ENCODE measurements at places on chromosomes 7 and 10.

DNA sequence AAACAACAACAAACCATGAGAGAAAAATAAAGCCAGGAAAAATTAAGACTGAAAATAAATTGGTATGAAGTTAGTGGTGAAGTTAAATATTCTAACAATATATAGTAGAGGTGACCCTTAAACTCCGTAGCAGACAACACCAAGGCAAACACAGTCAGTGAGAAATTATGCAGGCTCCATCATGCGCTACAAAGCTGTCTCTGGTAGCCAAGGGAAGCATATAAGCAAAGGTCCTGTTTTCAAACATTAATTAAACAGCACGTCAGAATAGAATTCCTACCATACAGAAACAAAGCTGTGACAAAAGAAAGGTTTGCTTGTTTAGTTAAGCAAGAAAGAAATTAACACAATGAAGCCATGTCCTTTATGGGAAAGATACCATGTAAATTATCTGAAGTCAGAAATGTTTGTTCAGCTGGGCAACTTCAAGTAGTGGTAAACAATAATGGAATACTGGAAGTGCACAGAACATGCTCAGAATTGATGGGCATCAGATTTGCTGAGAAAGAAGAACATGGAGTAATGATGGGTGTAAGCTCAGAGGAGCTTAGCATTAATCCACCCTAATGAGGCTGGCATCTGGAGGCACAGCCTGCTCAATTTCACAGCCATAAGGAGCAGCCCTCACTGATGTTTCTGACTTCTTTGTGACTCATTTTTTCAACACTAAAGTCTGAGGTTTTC is 75.7 kb downstream of the IGF2BP3 start:
- H3K27me3 ChIP-seq, result no peaks in the 10 kb centered on the region
- H3K27ac ChIP-seq, result no peak overlapping the region
- H3K4me3 ChIP-seq, result no peak overlapping the region
- DNase-seq, result no peak
- H3K36me3 ChIP-seq, result no peaks in the 10 kb centered on the region

DNA sequence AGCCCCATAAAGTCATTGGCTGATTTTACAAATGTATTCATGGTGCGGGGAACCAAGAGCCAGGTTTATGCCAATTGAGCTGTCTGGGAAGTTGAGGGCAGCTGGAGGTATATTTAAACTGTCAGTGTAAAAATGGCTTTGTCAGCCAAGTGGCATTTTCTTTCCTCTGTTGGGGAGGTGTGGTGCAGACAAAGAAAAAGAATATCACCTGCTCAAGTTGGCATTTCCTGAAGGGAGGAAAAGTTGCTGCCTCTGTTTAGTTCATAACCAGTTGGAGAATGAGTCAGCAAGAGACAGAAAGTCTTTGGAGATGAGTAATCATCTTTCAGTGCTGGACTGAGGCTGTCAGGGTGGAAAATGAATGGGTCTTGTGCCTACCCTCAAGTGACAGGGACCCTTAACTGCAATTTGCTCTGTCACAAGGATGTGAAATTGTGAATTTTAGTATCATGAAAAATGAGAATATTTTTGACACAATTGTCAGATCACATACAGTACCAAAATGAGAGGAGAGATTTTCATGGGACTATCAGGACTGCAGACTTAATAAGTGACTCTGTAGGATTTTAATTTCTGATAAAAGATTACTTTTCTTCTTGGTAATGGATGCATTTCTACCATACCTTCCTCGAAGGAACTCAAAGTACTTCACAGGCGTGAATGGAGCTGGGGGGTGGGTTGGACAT is 137.3 kb downstream of the ANLN start:
- DNase-seq, result no peak
- no peak overlapping the region for H3K27ac ChIP-seq
- H3K36me3 ChIP-seq, result no peaks in the 10 kb centered on the region
- H3K27me3 ChIP-seq, result no peaks in the 10 kb centered on the region
- no peak overlapping the region for H3K4me3 ChIP-seq
- H3K4me1 ChIP-seq, result no peaks in the 10 kb centered on the region

- peaks cover 5% of the 10 kb centered on the region for H3K4me1 ChIP-seq
- no peak overlapping the region for H3K4me3 ChIP-seq
- no peak for DNase-seq
Observed at GRCh38 chr7:111224354-111225231, 133.7 kb downstream of the LRRN3 start.

DNA sequence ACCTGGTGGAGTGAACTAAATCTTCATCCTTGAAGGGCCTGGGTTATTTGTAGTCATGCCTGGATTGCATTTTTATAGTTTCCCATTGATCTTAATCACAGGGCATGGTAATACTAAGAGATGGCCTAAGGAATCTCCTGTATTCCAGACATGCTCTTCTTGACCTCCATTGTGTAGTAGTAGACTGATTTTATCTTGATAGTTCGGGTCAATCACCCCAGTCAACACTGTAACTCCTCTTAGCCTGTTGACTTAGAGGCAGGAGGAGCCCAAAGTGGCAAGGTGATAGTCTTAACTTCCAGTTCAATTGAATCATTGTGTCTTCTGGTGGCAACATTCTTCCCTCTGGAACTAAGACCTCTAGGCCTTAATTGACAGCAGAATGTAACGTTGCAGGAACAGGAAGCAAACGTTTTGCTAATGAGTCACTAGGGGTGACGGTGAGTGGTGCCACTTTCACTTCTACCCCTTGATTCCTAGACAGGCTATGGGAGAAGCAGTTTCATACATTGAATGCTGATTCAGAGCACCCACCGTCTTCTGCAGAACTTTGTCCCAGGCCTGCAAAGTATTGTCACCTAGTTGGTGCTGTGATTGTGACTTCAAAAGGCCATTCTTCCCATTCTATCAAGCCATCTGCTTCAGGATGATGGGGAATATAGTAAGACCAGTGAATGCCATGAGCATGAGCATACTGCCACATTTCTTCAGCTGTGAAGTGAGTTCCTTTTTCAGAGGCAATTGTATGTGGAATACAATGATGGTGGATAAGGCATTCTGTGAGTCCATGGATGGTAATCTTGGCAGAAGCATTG is 24.0 kb upstream of the PAPSS2 start:
- H3K4me3 ChIP-seq, result no peak overlapping the region
- no peaks in the 10 kb centered on the region for H3K36me3 ChIP-seq
- no peak for DNase-seq
- no peak overlapping the region for H3K27ac ChIP-seq

DNA sequence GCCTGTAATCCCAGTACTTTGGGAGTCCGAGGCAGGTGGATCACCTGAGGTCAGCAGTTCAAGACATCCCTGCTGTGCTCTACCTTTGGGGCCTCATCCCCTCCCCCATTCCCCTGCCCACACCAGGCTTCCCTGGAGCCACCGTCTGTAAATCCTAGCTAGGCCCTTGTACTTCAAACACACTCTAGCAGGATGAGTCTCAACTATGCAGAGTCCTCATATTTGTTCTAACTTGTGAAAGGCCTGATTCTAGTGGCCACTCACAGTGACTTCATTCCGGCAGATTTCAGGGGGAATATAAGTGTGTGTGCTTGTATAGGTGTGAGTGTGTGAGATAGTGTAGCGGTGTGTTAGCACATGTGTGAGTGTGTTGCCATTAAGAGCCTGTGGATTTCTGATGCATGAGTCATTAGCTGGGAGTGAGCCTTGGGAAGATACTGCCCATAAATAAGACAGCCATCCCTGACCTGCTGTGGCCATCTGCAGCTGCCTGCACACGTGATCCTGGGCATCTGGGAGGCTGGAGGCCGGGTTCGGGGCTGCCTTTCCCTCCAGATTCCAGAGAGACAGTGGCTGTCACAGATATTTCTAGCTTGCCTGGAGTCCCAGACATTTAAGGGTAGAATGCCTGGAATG is 1.7 kb upstream of the NEURL1 start:
- DNase-seq, result no peak
- H3K27ac ChIP-seq, result no peak overlapping the region
- H3K36me3 ChIP-seq, result no peaks in the 10 kb centered on the region
- H3K27me3 ChIP-seq, result peaks cover 46% of the 10 kb centered on the region
- H3K4me1 ChIP-seq, result peaks cover 23% of the 10 kb centered on the region

Measured in naive B cell (primary cell).